Retina (tissue), 1 donor: ENCODE measurements at places on chromosomes 6 and 20.

DNA sequence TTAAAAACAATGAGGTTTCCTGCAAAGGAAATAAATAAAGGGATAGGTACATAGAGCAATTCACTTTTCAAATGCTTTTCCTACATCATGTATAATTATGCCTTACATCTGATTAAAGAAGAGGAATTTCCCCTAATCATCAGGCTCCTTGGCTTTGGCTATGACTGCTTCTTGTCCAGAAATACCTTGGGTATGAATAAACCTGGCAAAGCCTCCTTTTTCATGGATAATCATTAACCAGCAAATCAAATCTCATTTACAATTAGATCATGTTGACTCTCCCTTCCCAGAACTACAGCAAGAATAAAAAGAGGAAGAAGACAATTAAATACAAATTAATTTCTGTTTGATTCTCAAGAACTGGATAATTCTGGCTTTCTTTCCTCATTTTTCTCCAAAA, 58.0 kb upstream of the CD2AP start:
- no peak for DNase-seq

DNA sequence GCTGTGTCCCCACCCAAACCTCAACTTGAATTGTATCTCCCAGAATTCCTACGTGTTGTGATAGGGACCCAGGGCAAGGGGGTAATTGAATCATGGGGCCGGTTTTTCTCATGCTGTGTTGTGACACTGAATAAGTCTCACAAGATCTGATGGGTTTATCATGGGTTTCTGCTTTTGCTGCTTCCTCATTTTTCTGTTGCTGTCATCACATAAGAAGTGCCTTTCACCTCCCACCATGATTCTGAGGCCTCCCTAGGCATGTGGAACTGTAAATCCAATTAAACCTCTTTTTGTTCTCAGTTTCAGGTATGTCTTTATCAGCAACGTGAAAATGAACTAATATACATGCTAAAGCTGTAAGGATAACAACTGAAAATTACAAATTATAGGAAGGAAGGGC, 88.3 kb downstream of the CDYL start:
- no peak for DNase-seq

GRCh38 chr6:88492241-88492640, 326.1 kb upstream of the CNR1 start:
- DNase-seq: no peak

DNA sequence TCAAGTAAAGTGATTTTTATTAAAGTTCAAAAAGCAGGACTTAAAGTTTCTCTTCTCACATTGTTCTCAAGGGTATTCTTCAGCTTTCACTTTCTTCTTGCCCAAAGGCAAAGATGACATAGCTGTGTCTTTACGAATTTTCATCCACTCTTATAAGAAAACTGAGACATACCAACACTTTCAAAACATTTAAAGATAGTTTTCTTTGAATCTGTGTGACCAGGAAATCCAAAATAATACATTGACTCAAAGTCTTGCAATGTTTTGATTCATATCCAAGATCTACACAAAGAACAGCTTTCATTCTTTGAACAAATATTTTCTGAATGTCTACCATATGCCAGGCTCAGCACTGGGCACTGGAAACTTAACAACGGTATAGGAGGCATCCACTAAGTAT, 117.9 kb downstream of the SIM1 start:
- no peak for DNase-seq

GRCh38 chr6:50716899-50717509, 3.7 kb downstream of the TFAP2D start:
- DNase-seq: peak; percentile 50

DNA sequence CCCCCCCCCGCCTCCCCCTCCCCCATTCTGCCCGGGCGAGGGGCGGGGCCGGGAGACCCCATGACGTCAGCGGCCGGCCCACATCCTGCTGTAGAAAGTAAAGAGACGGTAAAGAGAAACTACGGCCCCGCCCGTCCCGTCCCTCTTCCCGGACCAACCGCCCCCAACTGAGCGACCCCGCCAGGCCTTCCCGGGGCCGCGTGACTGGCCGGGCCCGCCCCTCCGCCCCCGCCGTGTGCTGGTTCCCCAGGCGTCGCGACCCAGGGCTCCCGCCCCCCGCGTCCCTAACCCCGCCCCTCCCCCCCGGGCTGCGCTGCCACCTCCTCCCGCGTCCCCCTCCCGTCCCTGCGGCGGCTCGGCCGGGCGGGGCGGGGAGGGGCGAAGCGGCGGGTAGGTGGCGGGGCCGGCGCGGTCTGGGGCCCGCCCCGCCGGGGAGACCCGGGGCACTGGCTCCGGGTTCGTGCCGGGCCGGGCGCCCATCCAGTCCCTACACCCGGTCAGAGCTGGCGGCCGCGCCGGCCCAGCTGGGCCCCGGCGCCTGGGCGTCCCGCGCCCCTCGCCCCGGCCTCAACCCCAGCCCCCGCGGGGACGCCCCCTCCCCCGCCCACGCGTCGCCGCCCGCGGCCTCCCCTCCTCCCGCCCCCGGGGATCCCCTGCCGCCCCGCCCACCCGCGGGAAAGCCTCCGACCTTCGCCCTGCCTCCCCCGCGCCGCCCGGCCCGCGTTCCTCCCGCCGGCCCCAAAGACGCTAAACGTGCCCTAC, 655 bp upstream of the HIVEP1 start:
- no peak for DNase-seq

- DNase-seq: no peak
Observed at GRCh38 chr6:12977806-12978205, 261.2 kb downstream of the PHACTR1 start.

DNA sequence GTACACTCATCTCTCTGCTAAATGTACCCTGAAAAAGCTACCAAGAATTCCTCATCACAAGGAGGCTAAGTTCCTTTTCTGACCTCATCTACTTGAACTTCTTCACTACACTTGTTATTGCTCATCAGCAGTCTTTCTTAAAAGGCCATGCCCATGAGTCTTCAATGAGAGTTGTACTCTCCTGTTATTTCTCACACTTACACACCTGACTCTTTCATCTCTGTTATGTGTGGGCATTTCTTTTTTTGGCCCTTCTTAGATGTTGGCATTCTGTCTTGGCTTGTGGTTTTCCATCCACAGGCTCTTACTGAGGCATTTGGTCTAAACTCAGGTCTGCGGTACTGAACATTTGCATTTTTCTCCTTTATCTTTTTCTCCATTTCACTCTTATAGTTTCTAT, 10.7 kb upstream of the SLC17A1 start:
- DNase-seq: no peak

- DNase-seq: no peak
Observed at GRCh38 chr6:114588726-114589125, 245.9 kb upstream of the HS3ST5 start.

GRCh38 chr6:54111341-54112045, at the start of gene MLIP:
Gene MLIP, plus strand, starts transcription at chr6:54111443. Its CDS starts 37 bp downstream, at chr6:54111480.
- no peak for DNase-seq

DNA sequence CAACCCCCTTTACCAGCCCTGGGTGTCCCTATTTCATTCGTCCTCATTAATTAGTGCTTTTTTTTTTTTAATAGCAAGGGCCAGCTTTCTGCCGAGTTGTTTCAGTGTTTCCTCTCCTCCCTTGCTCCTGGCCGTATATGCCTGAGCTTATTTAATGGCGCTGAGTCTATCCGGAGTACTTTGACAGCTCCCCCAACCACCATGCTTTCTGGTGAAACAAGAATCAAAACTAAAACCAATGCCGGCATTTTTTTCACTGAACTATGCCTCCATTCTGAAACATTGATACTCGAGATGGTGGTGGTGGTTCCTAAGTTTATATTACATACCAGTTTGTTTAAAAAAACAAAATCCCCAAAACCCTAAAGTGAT, 1.2 kb downstream of the DCBLD1 start:
- DNase-seq: no peak

GRCh38 chr6:139108378-139108777, 26.5 kb upstream of the HECA start:
- DNase-seq: no peak

- no peak for DNase-seq
Observed at GRCh38 chr20:43102394-43102793, 87.3 kb downstream of the PTPRT start.

DNA sequence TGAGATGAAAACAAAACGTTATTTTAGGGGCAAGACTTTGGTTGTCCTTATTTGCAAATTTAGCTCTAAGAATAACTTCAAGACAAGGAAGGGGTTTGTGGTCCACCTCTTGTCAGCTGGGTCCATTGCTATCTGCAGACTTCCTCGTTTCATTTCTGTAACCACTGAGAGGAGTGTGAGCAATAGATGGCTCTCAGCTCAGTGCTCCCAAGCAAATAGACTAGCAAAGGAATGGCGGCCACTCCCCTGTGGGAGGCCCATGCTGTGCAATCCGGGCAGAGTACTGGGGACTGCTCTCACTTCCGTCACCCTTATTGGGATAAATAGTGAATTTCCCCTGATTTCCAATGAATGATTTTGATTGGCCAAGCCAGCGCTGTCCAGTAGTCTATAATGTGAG, 176.6 kb downstream of the ZDHHC14 start:
- DNase-seq: no peak

GRCh38 chr20:50298554-50299324, 108.1 kb downstream of the CEBPB start:
- no peak for DNase-seq

- DNase-seq: no peak
Observed at GRCh38 chr6:2976571-2977085, 5.3 kb upstream of the SERPINB6 start.

GRCh38 chr6:26157251-26158075, 70.2 kb downstream of the HFE start:
- peak; percentile 96 for DNase-seq

GRCh38 chr6:87391334-87391733, 16.4 kb upstream of the CFAP206 start:
- peak; percentile 22 for DNase-seq

GRCh38 chr6:162306616-162307015, 420.9 kb downstream of the PRKN start:
- DNase-seq: no peak

DNA sequence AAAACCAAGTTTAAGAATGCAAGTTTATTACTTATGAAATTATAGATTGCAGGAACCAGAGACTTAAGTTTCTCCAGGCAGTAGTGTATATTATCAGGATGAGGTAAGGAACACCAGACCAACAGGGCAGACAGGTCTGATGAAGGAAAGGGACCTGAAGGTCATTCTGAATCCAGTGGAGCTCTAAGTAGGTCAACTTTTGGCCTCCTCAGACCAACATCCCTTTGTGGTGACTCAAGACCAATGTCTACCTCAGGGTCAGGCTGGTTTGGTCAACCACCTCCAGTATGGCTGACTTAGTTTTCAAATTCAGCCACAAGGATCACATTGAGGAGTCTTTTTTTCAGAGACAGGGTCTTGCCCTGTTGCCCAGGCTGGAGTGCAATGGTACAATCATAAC, 38.7 kb upstream of the TFAP2A start:
- no peak for DNase-seq

DNA sequence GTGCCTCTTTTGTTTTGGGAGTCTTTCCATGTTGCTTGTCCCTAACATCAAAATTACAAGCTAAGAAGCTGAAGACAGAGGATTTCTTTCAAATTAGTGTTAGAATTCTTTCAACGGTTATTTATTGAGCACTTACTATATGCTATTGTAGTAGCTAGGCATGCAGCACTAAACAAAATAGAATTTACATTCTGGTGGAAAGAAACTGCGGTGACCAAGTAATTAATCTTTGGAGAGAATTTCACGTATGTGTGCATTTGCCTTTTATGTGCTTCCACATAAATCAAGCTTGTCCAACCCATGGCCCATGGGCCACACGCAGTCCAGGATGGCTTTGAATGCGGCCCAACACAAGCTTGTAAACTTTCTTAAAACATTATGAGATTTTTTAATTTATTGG, 33.0 kb upstream of the DUSP22 start:
- no peak for DNase-seq

- DNase-seq: no peak
Observed at GRCh38 chr20:50062006-50062838, 50.7 kb downstream of the UBE2V1 start.

DNA sequence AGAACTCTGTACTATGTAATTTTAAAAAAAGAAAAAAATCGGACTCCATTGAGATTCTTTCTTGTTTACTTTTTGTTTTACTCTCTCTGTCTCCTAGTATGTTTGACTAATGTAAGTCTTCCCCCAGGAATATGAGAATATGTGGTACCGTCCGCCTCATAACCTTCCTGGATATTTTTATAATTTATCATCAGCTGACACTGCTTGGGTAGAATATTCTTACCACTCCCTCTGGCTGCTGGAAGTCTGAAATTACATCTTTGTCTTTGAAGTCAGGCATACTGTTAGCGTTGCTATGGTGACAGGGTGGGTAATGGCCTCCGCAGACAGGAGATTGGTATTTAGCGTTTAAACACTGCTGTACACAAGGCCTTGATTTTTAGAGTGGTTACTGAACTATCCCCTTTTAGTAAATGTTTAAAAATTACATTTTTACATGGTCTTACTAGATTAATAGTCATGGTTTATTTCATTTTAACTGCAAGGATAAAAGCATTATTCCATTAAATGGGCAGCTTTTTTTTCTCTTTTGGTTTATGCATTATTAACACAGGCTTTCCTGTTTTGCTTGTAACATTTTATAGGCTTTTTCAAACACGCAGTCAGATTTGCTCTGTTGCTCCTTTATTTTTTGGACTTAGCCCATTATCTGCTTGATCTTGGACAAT, 176.4 kb downstream of the ARID1B start:
- peak; percentile 70 for DNase-seq

DNA sequence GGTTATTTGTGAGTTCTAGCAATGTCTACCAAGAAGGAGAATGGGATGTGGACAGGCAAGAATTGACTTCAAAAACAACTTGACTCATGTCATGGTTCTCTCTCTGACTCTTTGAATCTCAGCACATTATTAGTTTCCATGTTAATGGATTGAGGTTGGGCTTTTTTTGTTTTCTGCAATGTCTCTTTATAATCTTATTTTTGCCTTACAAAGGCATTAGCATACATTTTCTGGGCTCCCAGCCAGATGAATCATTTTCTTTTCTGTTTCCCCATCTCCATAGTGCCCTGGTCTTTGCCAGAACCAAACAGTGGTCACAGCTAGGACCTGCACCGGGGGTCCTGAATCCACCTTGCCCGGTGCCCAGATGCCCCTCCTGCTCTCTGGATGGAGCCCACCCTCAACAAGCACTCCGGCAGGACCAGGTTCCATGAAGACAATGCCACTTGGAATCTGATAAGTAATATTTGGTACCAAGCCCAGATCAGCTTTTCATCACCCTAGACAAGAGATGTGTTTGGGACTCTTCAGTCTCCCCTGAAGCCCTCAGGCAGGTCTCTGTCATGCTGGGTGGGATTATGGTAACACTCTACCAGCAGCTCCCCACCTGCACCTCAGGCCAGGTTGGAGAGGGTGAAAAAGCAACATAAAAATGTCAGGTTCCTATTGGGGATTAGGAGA, 266.7 kb upstream of the SULF2 start:
- DNase-seq: no peak

DNA sequence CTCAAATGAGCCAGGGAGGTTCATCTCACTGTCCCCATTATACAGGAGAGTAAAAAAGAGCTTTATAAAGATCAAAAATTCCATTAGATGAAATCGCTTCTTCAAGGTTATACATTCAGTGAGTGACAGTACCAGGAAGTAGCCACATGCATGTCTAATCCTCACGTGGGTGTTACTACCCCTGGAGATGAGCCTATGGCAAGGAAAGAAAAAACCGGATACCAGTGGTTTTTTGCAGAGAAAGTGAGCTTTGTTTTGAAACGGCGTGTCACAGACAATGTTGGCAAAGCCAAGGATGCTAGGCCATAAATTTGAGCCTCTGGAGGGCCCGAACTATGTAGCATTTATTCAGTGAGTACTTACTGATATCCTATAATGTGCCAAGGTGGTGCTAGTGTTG, 215.0 kb upstream of the RIN2 start:
- DNase-seq: no peak

- DNase-seq: peak; percentile 50
Observed at GRCh38 chr6:73460056-73460455, 1.5 kb upstream of the MTO1 start.

- DNase-seq: no peak
Observed at GRCh38 chr20:12610871-12611270, 397.9 kb upstream of the SPTLC3 start.
